A673 (cell line): ENCODE measurements at places on chromosomes 6 and 20. TPM values are rescaled to one million over a fixed set of nuclear protein-coding genes. Genes with fewer than 3 reads are reported as not detected.
A peak's percentile ranks its signal among the peaks of the same experiment; 100 is the strongest.

The DDO gene
- not detected in 2 replicates for total RNA-seq

The CLVS2 gene
- total RNA-seq = 84.9 and 89.6 TPM in 2 replicates

The ZSCAN23 gene
- total RNA-seq = 5.4 and 8.3 TPM in 2 replicates

DNA sequence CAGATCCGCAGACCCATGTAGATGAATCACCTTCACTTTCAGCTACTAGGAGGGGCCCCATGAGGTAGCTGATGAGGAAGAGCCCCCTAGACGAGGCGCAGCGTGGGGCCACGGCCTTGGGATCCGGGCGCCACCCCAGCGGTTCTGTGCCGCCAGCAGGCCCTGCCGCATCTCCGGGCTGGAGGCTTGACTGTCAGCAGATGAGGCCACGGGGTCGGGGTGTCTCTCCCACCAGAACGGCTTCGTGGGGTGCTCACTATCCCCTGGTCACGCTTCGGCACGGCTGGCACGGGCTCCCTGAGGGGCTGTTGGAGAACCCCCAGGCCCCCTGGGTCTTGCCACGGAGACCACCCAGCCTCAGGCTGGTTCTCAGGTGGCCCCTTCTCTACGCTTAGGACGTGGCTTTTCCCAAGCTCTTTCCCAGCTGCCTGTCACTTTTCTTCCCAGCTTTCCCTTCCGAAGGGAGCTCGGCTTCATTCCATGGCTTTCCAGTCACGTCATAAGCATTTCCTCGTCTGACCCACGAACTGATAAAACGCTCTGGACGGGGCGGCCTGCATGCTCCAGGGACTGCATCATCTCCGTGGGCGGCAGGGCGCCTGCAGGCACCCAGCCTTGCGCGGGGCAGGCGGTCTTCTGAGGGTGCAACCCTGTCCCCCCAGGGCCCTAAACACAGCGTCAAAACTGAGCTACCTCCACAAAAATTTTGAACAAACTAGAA is 85.9 kb downstream of the THBS2 start:
- H3K4me1 ChIP-seq = no peaks in the 10 kb centered on the region
- no peak overlapping the region for H3K27ac ChIP-seq
- no peak overlapping the region for H3K4me3 ChIP-seq
- no peaks in the 10 kb centered on the region for H3K36me3 ChIP-seq
- no peaks in the 10 kb centered on the region for H3K27me3 ChIP-seq

DNA sequence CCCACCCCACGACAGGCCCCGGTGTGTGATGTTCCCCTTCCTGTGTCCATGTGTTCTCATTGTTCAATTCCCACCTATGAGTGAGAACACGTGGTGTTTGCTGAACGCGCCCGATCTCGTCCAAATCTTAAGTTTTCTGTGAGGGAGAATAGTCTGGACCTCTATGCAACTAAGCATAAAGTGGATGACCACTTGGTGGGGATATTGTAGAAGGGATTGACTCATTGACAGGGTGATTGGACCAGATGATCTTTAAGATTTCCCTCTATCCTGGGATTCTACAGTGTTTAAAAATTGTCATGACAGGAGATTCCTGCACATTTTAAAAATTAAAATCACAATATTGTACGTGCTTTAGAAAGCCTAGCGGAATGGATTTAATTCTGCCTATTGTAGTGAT is 141.3 kb downstream of the TRMT11 start:
- no peaks in the 10 kb centered on the region for H3K27me3 ChIP-seq
- DNase-seq = peak; percentile 12
- no peaks in the 10 kb centered on the region for H3K36me3 ChIP-seq

DNA sequence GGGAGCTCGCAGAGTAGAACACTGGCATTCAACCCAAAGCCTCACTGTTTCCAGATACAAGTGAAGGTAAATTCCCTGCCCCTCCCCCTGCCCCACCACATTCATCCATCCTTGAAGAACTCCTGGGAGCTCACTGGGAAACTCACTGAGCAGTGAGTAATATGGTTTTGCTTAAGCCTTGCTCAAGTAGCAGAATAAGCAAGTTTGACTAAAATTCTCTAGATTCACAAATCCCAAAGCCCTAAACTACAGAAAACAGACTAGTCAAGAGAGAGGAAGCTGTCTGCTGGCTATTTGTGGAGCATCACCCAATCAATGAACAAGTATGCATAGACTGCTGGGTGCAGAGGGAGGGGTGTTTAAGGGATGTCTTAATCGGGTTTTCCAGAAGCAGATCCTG is 82.1 kb downstream of the UNC5CL start:
- no peak overlapping the region for H3K27ac ChIP-seq
- DNase-seq = no peak
- H3K4me3 ChIP-seq = no peak overlapping the region
- no peaks in the 10 kb centered on the region for H3K27me3 ChIP-seq

- no peaks in the 10 kb centered on the region for H3K36me3 ChIP-seq
- H3K27me3 ChIP-seq = no peaks in the 10 kb centered on the region
- no peak overlapping the region for H3K27ac ChIP-seq
These were observed 28.6 kb upstream of the EZR start for GRCh38 chr6:158847786-158848185.
